Activated naive CD4-positive, alpha-beta T cell (primary cell): ENCODE measurements at places on chromosomes 6 and 20.

- no peak for DNase-seq
Measured at GRCh38 chr6:80608881-80609280, 502.4 kb downstream of the BCKDHB start.

GRCh38 chr6:156485150-156485549 lies 292.0 kb upstream of the ARID1B start:
- no peak for DNase-seq

DNA sequence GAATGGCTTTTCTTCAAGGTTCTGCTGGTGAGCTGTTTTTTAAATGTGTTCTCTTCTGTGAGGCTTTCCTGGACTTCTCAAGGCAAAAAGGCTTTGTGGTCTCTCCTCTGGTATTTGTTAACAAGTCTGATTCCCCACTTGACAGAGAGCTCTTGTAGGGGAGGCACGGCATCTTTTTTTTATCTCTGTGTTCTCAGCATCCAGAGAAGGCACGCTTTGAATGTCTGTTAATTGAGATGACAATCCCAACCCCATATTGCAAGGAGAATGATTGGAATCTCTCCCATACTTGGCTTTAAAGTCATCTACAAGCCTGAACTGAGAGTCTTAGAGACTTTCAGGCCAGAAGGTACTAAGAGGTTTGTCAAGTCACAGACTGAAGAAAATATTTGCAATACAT lies 22.6 kb downstream of the EDN1 start:
- no peak for DNase-seq

GRCh38 chr6:156250593-156250992 lies 526.6 kb upstream of the ARID1B start:
- DNase-seq: no peak

DNA sequence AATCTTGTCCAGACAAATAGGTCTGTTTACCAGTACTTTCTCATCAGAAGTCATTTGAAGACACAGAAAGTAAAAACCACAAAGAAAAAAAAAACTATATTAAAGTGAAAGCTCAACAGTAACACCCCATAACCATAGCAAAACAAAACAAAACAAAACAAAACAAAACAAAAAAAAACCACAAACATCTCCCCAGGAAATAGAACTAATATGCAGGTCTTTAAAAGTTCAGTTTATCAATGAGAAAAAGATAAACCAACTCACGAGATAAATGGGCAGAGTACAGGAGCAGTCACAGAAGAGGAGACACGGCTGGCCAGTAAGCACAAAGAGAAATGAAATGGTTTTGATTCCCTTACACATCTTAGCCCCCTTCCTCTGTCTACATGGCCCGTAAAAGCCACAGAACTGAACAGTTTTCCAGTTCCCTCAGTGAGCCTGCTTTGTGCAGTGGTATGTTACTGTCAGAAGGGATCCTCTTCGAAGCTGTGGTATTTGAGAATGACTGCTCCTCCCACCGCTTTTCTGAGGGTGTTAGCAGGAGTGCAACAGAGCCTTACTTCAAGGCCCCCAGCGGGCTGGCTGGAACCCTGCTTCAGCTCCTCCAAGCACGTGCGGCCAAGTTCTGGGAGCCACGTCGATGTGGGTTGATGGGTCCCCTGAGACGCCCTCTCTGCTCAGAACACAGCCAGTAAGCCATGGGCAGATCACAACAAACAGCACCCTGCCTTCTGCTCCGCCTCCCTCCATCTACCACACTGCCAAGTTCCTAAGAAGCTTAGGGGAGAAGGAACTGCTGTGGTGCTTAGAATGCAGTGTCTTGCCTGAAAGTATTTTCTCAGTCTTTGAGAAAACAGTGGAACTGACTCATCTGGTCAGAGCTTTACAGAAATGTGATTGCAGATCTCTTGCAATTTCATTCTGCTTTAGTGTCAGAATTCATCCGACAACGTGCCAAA lies 14.0 kb downstream of the UST start:
- no peak for DNase-seq

GRCh38 chr20:57742507-57743181 lies 32.8 kb upstream of the PMEPA1 start:
- no peak for DNase-seq

DNA sequence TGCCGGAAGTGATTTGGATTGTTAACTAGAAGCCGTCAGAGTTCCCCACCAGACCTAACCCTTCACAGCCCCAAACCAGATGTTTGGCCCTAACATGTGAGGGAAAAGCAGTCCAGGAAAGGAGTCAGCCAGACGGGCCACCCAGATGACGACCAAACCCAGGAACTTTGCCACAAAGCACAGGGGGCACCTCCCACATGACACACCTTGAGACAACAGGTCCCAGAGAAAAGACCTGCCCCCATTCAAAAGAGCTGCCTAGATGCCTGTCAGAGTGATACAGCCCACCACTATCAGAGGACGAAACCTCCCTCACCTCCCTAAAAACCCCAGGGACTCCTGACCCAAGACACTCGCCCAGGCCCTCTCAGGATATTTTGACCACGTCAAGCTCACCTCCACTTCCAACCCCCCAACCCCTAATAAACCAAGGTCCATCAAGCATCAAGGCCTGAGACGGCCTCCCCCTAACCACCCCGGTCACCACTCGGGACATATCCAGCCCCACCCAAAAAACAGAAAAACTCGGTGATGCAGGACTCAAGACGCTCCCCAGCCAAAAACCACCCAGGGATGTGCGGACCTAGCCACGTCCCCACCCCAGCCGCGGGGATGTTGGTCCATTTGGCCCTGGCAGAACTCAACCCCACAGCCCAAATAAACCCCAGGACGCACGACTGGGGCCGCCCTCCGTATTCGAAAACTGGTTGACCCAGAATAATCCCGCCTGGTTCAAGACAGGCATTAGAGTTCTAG lies 662 bp downstream of the ZNF343 start:
- DNase-seq: no peak

GRCh38 chr6:84867521-84867920 lies 103.1 kb upstream of the TBX18 start:
- no peak for DNase-seq

GRCh38 chr6:157764178-157765068 lies 58.6 kb upstream of the SNX9 start:
- DNase-seq: peak; percentile 58

DNA sequence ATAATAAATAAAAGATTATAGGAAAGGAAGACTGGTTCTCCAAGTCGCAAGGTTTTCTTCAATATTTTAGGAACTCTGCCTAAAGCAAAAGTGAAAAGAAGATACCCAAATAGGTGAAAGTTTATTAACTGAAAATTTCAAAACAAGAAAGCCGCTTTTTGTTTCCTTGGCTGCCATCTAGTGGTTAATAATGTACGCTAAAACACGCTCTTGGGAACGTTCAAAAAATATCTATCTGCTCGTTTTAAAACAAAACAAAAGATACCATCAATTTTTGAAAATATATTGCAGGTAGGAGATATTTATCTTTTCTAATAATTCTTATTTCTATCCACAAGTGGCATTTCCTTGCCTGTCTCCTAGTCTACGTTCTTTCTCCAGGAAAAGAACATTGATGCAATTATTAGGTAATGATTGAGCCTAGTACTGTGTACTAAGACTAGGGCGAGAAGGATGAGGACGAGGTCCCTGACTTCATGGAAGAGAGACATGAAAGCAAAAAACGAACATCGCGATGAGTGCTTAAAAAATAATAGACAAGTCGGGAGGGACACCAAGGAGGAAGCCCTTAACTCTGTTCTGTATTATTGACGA lies 97.2 kb downstream of the SPTLC3 start:
- DNase-seq: no peak

- DNase-seq: no peak
Measured at GRCh38 chr6:118705544-118706491, 54.4 kb upstream of the CEP85L start.

DNA sequence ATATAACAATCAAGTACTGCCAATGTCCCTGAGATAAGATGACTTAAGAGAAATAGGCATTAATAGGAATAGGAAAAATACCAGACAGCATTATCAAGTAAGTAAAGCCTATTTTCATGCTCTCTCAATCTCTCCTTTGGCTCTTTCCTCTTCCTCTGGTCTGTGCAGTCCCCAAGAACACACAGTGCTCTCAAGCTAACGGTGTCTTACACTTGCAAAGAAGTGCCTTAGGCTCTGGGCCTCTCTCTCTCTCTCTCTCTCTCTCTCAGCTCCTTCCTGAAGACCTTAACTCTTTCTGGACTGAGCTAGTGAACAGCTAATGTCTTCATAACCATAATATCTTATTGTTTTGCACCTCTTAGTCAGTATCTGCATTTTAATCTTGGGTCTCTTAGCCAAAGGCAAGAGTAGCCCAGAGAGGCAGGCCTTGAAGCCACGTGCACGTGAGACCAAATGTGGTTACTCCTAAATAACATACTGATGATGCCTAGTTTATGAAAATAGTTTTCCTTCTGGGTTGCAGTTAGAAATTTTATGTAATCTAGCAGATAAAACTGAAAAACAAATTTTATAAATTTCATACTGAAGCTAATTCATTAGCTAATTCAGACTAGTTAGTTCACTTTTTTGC lies 70.8 kb downstream of the TPD52L1 start:
- no peak for DNase-seq

DNA sequence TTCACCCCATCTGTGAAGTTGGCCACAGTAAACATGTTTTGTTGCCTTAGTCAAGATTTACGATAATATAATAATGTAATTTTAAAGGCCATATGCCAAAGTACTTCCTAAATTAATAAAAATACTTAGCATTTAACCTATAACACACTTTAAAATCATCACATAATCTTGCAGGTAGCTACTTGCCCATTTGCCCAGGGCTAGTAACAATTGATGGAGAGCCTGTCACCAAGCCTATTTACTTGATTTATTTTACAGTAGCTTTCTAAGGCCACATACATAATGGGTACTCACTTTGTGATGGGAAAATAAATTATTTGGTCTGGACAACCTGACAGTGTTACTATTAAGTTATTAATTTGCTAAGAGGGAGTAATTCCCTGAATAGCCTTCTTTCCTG lies 14.5 kb downstream of the BTBD9 start:
- no peak for DNase-seq

DNA sequence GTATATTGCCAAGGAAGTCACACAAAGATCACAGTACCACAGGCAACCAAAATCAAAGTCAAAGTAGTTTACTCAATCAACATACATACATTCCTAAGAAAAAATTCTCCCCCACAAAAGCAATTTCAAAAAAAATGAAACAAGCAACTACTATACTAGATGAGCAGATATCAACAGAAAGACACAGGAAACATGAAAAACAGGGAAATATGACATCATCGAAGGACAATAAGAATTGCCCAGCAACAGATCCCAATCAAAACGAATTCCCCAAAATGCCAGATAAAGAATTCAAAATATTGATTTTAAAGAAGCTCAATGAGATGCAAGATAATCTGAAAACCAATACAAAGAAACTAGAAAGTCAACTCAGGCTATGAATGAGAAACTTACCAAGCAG lies 219.7 kb upstream of the TAB2 start:
- no peak for DNase-seq

GRCh38 chr6:149366267-149366921 lies 33.7 kb upstream of the SUMO4 start:
- DNase-seq: no peak

DNA sequence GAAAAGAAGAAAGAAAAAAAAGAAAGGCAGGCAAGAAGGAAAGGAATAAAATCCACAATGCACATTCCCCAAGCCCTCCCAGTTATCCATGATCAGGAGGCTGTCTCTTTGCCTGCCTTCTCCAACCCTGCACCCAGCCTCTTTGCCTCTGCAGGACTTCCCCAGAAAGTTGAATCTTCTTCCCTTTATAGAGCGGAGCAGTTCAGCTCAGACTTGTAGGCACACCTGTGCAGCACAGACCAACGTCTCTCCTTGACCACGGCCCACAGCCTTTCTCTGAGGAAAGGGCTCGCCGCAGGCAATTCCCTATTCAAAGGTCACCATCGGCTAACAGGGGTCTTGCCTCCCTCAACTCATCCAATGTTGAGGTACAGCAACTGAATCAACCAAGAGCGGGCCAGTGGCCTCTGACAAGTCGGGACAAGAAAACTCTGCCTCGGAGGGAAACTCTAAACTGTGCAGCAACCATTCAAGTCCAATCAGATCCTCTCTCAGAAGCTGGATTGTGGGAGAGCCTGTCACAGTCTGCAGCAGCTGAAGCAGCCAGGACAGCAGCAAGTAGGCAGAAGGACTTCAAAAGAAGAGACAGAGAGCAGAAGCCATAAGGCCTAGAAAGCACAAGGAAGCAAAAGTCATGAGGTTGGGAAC lies 529.2 kb upstream of the JARID2 start:
- no peak for DNase-seq

GRCh38 chr20:52746770-52747169 lies 225.4 kb upstream of the TSHZ2 start:
- no peak for DNase-seq

DNA sequence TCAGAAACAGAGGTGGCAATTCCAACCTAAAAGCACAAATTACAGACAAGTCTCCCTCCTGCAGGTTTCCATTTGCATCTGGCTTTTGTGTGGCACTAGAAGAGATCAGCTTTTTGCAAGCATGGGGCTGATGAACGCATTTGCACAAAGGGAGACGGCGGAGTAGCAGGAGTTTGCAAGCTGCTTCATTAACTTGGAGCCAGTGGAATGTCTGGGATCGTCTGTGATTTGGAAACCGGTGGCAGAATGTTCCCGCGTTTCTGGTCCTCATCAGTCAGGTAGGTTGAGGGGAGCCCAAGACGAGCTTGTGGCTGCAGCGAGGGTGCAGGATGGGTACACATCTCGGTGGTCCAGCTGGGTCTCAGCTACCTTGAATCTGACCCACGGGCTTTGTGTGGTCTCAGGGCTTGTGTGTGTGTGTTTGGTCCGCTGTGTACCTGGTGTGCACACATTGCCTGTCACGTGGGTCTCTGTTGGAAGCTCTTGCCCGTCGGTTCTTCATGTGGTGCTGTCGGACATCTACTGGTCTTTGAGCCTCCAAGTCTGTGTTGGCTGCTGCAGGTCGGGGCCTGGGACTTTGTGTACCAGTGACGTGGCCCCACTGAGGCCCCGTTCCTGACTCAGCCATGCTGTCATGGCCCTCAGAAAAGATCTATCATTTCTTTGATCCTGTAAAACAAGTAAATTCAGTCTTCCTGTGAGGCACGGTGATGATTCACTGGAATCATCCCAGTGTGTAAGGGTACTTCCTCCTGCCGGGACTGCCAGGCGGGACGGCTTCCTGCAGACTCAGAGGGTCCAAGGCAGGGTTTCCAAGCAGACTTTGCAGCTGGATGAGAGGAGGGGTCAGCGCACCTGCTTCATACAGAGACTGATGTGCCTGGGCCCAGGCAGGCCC lies 12.4 kb upstream of the MYT1 start:
- DNase-seq: no peak

GRCh38 chr20:37392441-37393195 lies 46.7 kb downstream of the SRC start:
- no peak for DNase-seq

- no peak for DNase-seq
Measured at GRCh38 chr20:34041226-34041625, 47.5 kb downstream of the RALY start.
